ENCODE measurements at places on chromosomes 2 and 18.
A peak's percentile ranks its signal among the peaks of the same experiment; 100 is the strongest.

- no peak for DNase-seq
Measured at GRCh38 chr2:147855977-147856376, 11.1 kb downstream of the ACVR2A start.

DNA sequence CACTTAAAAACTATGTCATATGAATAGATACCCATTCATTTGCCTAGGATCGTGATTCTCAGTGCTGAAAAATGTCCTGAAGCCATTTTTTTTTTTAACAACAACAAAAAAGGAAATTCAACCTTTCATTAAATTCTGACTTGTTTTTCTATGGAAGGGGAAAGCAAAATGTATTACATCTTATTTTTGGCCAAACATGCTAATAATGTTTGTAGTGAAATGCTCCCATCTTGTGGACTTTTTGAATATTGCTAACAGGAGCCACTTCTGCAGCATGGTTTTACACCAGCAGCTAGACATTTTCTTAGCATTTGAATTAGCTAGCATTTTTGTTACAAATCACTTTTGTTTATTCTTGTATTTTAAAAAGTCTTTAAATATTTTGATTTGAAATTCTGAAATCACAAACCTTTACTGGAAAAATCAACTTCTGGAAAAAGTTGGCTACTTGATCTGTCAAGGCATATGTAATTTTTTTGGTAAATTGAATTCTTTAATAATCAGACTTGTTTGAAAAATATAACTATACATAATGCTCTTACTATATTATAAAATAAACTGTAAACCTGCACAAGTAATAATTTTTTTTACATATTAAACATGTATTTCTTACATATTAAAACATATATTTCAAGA, 75.8 kb downstream of the KIDINS220 start:
- peak; percentile 17 for DNase-seq

DNA sequence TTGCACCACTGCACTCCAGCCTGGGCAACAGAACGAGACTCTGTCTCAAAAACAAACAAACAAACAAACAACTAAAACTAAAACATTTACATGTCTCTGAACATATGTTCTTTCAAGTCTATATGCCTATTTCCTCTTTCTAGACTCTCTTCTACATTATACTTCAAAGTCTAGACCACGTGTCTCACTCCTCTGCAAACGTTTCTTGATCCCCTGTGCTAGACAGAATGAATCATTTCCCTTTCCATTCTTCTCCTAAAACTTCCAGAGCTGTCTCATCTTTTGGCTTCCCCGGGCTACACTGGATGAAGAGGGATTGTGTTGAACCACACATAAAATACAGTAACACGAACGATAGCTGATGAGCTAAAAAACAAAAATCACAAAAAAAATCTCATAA, 67.1 kb downstream of the BAZ2B start:
- no peak for DNase-seq

- no peak for DNase-seq
Measured at GRCh38 chr2:198254536-198255090, 450.2 kb downstream of the PLCL1 start.

- no peak for DNase-seq
Measured at GRCh38 chr2:173432049-173432754, 77.5 kb downstream of the CDCA7 start.

Measured in SW 1271 (cell line).